Fibroblast of lung (primary cell): ENCODE measurements at places on chromosomes 5 and 9.

- DNase-seq = no peak
- H3K4me1 ChIP-seq = no peaks in the 10 kb centered on the region
- no peaks in the 10 kb centered on the region for H3K27me3 ChIP-seq
- H3K36me3 ChIP-seq = peaks cover 2% of the 10 kb centered on the region
Observed at GRCh38 chr9:122145592-122145863, 14.1 kb downstream of the NDUFA8 start.

GRCh38 chr5:51347704-51348103 lies 35.5 kb upstream of the ISL1 start:
- H3K4me1 ChIP-seq = no peaks in the 10 kb centered on the region
- no peak overlapping the region for H3K27ac ChIP-seq
- no peak for DNase-seq
- no peak overlapping the region for H3K4me3 ChIP-seq

DNA sequence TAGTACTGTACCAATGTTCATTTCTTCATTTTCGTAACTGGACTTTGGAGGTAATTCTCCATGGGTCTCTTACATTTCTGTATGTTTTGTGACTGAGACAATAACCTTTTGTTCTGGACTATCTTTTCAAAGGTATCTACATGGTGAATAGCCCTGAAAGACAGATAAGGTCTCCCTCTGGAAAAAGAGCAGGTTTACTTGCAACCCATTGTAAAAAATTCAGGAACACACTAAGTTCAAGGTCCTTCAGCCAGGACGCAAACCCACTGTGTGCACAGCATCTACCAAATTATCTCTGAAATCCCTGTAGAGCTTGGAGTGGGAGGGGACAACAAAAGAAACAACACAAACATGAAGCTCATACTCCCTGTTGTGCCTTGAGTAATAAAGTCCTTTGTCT lies 8.3 kb downstream of the DTWD2 start:
- DNase-seq = no peak
- H3K27me3 ChIP-seq = no peaks in the 10 kb centered on the region
- H3K4me1 ChIP-seq = peaks cover 2% of the 10 kb centered on the region
- H3K36me3 ChIP-seq = no peaks in the 10 kb centered on the region
- no peak overlapping the region for H3K4me3 ChIP-seq

DNA sequence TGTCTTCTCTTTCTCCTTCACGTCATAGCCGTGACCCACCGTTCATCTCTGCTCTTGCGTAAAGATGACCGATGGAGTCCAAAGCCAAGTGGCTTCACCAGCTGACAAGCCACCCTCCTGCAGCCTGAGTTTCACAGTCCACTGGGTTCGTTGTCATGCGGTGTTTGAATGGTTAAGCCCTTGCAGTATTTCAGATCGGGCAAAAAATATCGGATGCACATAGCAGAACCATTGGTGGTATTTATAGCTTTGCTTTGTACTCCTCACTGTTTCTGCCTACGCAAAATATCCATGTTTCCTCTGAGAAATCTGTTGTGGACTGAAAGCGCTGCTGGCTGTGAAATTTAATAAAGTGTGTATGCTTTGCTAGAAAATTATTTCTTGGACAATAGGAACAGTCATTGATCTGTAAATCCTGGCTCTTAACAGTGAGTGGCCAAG lies 34.5 kb upstream of the NCS1 start:
- H3K4me3 ChIP-seq = no peak overlapping the region
- H3K4me1 ChIP-seq = peaks cover 21% of the 10 kb centered on the region
- no peaks in the 10 kb centered on the region for H3K27me3 ChIP-seq
- H3K27ac ChIP-seq = peak overlapping the region; percentile 82
- peaks cover 3% of the 10 kb centered on the region for H3K36me3 ChIP-seq
- DNase-seq = no peak

DNA sequence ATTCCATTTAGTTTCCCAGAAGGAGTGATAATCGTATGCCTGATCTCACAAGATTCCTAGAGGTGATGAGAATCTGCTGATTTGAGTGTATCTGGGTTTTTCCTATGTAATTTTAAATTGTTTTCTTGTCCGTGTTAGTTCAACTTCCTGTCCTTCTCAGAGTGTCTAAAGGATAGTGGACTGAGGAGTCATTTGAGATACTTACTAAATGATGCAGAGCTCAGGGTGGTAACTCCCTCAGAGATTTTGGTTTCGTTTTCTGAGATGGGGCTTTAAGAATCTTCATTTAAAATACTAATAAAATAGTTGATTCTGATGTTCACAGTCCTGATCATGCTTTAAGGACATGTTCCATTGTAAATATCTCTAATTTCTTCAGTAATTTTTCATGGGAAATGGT lies 30.3 kb downstream of the MELK start:
- H3K36me3 ChIP-seq = no peaks in the 10 kb centered on the region
- H3K4me1 ChIP-seq = no peaks in the 10 kb centered on the region
- H3K27me3 ChIP-seq = no peaks in the 10 kb centered on the region
- DNase-seq = peak; percentile 43
- peak overlapping the region; percentile 38 for H3K27ac ChIP-seq

- DNase-seq = no peak
- no peaks in the 10 kb centered on the region for H3K36me3 ChIP-seq
- no peaks in the 10 kb centered on the region for H3K27me3 ChIP-seq
- H3K27ac ChIP-seq = no peak overlapping the region
- H3K4me3 ChIP-seq = no peak overlapping the region
Observed at GRCh38 chr9:112326194-112326593, 7.2 kb downstream of the PTBP3 start.

GRCh38 chr9:126499005-126499910 lies 114.5 kb upstream of the LMX1B start:
- peak; percentile 36 for DNase-seq
- H3K36me3 ChIP-seq = no peaks in the 10 kb centered on the region
- H3K27ac ChIP-seq = no peak overlapping the region
- H3K4me1 ChIP-seq = no peaks in the 10 kb centered on the region
- peak overlapping the region; percentile 51 for H3K4me3 ChIP-seq

DNA sequence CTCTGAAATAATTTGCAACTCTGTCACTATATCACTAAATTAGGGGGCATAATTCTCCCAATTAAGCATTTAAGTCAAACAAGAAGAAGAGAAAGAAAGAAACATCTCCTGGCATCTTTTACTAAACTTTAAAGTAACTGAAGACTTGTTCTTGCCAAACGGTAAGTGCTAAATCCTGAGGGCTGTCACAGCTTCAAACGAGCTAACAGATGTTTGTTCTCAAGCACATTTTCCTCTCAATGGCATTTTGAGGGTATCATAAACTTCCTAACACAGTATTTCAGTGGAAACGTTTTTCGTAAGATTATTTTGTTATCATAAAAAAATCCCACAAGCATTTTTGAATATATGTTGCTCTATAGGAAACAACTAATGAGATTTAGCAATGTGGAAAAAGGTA lies 169.5 kb upstream of the TAS2R1 start:
- no peak overlapping the region for H3K27ac ChIP-seq
- H3K36me3 ChIP-seq = no peaks in the 10 kb centered on the region
- peaks cover 3% of the 10 kb centered on the region for H3K27me3 ChIP-seq
- H3K4me1 ChIP-seq = no peaks in the 10 kb centered on the region
- H3K4me3 ChIP-seq = no peak overlapping the region

DNA sequence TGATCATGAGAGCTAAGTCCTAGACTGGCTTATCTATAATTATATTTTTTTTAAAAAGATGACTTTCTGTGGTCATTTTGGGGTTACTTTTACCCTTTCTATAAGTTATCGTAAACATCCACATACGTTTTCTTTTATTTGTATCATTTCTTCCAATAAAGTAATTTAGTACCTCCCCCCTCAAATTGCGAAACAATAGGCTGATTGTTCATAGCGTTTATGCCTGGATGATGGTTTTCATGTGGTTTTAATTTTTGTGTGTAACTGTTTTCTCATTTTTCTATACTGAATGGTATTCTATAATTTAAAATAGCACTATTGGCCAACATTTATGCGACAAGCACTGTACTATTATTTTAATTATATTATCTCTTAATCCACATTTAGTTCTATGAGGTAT lies 44.5 kb downstream of the SMC5 start:
- H3K4me1 ChIP-seq = no peaks in the 10 kb centered on the region
- DNase-seq = no peak
- no peaks in the 10 kb centered on the region for H3K27me3 ChIP-seq
- peaks cover 3% of the 10 kb centered on the region for H3K36me3 ChIP-seq
- H3K27ac ChIP-seq = no peak overlapping the region
- no peak overlapping the region for H3K4me3 ChIP-seq
